ENCODE measurements at places on chromosomes 4 and X.
A peak's percentile ranks its signal among the peaks of the same experiment; 100 is the strongest.

- DNase-seq, result peak; percentile 11
Measured at GRCh38 chr4:93791570-93792195, 36.9 kb upstream of the ATOH1 start.

- DNase-seq, result peak; percentile 55
Measured at GRCh38 chrX:120213438-120214265, 37.0 kb upstream of the ZBTB33 start.

DNA sequence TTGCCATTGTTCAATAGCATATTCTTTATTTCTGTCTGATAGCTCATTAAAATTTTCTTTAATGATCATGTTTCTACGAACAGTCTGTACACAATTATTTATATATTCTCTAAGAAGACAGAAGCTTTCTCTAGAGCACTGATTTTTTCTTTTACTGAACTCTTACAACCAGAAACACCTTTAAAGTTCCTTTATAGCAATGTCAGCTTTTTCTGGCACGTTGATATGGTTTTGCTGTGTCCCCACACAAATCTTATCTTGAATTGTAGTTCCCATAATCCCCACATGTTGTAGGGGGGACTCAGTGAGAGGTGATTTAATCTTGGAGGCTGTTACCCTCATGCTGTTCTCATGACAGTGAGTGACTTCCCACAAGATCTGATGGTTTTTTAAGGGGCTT is 299.4 kb downstream of the PPARGC1A start:
- no peak for DNase-seq

DNA sequence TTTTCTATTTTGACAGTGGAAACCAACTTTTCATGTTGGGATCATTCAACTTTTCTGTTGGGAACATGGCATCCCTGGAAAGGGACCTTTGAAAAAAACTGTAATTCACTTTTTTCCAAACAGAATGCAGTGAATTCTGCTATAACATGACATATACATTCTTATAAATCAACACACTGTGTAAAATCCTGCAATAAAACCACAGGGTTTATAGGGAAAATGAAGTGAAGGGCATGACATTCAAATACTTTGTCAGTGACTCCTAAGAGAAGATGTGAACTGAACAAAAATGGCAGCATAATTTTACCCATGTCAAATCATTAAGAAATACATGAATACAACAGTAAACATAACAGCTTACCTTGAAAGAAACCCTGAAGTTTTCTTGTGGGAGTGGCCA is 264.5 kb upstream of the ANKRD50 start:
- DNase-seq, result no peak

DNA sequence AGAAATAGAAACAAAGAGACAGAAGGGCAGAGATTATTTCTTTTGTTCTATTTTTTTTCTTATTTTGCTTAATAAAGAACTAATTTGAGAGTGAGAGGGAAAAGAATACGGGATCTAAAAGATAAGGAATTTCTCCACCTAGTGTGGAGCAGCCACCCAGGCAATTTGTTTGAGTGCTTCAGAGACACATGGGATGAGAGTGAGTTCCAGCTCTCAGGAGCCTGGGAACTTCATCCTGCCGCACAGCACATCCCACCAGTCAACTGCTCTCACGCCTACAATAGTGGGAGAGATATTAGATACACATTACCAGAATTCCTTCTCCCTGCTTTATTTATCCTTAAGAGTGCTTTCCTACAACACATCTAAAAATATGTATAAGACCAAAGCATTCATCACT is 946.4 kb downstream of the PDHA2 start:
- DNase-seq, result no peak

DNA sequence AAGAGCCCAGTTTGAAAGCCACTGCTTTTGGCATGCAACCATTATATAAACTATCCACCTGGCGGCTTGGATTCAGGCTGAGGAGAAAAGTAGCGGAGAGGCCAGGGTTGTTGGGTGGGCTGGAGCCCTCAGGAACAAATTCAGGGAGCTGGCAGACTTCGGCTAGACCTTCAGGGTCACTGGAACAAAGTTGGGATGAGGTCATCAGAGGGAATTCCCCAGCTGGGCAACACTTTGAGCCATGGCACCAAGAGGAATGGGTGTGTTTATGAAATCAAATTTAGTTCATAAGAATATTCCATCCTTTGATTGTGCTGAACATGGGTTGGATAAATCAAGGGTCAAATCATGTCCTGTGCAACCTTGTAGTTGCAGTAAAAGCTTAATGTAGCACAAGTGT is 22.0 kb downstream of the MTMR1 start:
- no peak for DNase-seq
